SIG-M5 (cell line): ENCODE measurements at places on chromosomes 5 and 9.
A peak's percentile ranks its signal among the peaks of the same experiment; 100 is the strongest.

DNA sequence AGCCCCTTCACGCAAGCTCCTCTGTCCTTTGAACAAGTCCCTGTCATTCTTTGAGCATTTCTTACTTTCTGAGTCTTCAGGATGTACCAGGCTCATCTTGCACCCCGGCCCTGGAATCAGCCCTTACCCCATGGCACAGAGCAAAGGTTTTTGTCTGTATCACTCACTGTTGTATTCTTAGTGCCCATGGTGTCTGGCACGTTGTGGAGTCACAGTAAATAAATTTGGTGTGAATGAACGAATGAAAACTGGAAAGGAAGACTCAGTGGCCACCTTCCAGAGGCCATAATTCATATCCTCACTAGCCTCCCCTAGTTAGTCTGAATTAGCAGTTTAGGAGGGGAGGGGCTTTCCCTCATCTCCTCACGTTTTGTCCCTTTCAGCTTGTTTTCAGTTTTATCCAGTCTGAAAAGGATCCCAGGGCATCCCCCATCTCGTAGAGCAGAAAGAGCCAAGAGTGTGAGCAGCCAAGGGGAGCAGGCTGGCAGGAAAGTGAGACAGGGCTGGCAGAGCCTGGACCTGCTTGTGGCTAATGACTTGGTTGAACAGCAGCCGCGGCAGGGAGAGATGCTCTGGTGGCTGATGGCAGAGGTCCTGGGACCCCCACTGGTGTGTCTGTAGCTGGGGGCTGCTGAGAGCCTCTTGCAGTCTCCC lies 42.7 kb downstream of the ZNF618 start:
- DNase-seq: no peak

GRCh38 chr5:170753311-170753710 lies 30.2 kb upstream of the GABRP start:
- no peak for DNase-seq

GRCh38 chr5:32679218-32679617 lies 31.9 kb upstream of the NPR3 start:
- no peak for DNase-seq

GRCh38 chr9:5633243-5633642 lies 4.3 kb downstream of the RIC1 start:
- no peak for DNase-seq

GRCh38 chr5:177496070-177496726 lies 1.2 kb downstream of the PDLIM7 start:
- DNase-seq: no peak

DNA sequence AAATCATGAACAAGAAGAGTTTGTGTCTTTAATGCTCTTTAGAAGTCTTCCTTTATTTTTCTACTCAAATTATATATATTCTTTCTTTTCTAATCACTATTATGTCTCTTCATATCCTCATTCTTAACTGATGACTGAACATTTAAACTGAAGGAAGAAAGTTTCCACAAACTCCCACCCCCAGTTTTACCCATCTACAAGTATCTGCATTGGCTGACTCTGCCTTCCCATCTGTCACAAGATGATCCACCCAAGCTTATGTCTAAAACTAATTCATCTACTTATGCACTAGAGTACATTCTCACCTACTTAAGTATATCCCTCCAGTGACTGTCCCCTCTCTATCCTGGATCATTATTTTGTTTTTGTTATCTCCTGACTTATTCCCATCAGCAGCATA lies 344.5 kb downstream of the PRR16 start:
- DNase-seq: no peak

GRCh38 chr5:133367984-133368383 lies 244.4 kb downstream of the FSTL4 start:
- no peak for DNase-seq

DNA sequence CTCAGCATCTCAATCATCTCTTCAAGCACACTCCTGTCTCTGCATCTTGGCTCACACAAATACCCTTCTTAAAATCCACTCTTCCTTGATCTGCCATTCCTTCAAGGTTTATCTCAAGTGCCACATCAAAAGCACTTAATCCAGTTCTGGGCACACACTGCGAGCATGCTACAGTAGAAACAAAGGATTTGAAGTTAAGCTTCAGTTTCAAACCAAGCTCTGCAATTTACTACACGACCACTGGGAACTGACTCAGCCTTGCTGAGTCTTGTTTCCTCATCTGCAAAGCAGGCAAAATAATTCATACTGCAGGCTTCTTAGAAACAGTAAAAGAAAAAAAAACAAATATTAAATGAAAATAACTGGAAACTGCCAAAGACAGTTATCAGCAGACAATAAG lies 50.5 kb upstream of the CTNNAL1 start:
- DNase-seq: no peak

GRCh38 chr9:87844506-87844905 lies 38.2 kb upstream of the SPATA31E1 start:
- no peak for DNase-seq

DNA sequence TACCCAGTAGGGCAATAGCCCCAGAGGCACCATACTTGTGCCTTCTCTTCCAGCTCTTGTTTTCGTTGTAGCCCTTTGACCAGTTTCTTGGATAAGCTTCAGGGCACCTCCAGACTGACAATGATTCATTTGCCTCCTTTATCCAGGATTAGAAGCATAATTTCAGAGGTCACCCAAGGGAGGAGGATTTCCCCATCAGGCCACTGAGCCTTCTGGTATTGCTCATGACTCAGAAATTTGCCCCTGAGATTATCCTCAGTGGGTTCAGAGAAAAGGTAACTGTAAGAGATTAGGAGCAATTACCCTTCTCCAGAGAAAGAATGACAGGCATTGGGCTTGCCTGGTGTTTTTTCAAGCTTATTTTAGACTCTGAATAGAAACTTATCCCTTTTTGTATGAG lies 147.9 kb downstream of the MSX2 start:
- no peak for DNase-seq

DNA sequence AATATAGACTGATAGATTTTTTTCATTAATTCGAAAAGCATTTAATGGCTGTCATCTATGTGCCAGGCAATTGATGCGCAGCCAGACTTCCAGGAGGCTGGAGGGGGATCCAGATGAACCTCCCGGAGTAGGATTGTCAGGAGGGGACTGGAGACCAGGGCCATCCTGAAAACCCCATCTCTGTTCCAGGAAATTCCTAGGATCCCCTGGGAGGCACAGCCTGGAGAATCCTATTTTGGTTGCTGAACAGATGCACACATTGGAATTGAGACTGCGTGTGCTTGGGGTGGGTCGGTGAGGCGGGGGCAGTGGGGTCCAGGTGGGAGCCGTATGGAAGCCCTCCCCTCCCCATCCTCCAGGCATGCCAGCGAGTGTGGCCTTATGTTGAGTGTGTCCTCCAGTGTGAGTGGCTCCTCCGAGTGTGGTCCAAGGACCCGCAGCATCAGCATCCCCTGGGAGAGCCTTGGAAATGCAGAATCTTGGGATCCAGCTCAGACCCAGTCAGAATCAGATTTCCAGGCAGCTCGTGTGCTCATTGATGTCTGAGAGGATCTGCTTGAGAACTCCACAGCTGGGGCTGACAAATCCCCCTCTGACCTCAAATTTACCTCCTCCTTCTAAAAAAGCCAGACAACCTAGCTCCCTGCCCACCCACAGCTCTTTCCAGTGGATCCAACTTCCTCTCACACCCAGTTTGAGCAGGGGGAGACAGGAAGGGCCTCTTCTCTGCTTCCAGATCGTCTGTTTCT lies 38.7 kb downstream of the ROPN1L start:
- DNase-seq: no peak

GRCh38 chr9:4030751-4031150 lies 269.1 kb downstream of the GLIS3 start:
- no peak for DNase-seq

- DNase-seq: no peak
Observed at GRCh38 chr5:114678778-114679177, 316.9 kb downstream of the KCNN2 start.

GRCh38 chr5:148107608-148108007 lies 43.8 kb downstream of the SPINK5 start:
- no peak for DNase-seq

GRCh38 chr5:103427326-103427725 lies 135.3 kb downstream of the NUDT12 start:
- no peak for DNase-seq

DNA sequence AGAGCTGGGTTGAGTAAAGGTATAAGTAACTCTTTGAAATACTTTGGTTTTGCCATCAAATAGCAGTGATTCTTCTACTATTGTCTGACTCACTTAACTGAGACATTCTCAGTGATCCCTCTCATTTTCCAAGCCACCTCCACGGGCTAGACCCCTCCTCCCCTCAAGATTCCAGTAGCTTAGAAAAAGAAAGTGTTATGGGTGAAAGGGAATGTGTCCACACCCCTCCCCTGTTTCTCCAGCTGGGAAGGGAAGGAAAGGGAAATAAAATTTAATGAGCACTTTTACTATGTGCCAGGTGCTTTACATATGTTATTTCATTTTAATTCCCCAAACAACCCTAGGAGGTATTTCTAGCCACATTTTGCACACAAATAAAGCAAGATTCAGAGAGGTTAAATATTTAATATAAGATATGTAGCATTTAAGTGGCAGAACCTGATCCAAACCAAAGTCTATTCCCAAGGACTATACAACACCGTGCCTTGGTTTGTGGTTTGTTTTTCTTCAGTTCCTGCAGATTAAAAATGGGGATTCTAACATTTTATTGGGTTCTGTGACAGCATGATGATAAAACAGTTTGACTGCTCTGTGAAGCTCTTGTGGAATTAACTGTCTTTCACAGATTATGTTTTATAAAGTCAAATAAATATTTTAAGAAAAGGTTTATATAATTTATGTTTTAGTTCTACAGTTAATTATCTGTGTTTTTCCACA lies 135.9 kb downstream of the ZSWIM6 start:
- no peak for DNase-seq

GRCh38 chr5:172911976-172912375 lies 47.2 kb upstream of the RPL26L1 start:
- no peak for DNase-seq

DNA sequence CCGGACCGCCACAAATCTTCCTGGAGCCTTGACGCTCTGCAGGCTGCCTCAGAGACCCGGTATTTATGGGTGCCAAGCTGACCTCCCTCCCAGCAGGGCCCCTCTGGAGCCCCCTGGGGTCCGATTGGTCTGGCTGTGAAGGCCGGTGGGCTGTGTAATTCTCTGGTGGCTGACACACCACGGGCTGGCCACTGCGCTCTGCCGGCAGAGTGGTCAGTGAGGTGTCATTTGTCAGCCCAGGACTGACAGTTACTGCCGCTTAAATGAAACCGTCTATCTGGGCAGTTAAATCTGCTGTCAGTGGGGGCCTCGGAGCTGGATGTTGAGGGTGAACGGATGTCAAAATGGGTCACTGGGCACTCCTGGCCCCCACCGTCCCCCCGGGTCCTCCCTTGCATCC lies 10.7 kb downstream of the NR5A1 start:
- DNase-seq: no peak

- no peak for DNase-seq
Observed at GRCh38 chr5:35461530-35461929, 156.1 kb upstream of the SPEF2 start.

- DNase-seq: no peak
Observed at GRCh38 chr5:32767948-32768467, 56.9 kb downstream of the NPR3 start.

- DNase-seq: no peak
Observed at GRCh38 chr5:112411903-112412302, 7.2 kb downstream of the EPB41L4A start.

DNA sequence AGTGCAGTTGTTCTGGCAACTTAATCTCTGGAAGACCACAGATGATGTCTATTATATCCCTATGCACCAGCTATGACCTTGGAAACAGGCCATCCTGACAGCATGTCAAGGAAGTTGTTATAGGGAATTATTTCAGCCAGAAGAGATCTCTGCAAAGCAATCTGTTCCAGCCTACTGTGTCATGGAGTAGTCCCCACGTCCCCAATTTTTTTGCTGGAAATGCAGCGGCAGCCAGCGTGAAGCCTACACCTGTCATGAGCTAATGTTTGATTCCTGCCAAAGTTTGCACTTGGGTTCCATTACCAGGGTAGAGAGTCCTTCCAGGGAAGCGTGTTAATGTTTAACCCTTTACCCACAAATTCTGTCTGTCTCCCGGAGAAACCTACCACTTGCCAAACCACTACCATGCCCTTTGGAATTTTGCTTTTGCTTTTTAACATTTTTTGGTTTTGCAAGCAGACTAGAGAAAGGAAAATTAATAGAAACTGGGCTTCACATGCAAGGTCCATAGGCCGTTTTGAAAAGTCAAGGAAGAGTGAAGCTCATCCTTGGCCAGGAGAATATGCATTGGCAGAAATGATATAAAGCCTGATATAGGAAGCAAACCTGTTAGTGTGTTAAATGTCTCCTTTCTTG lies 174.9 kb upstream of the SPRY4 start:
- DNase-seq: no peak

GRCh38 chr5:72234265-72234700 lies 85.8 kb downstream of the MRPS27 start:
- DNase-seq: peak; percentile 40

DNA sequence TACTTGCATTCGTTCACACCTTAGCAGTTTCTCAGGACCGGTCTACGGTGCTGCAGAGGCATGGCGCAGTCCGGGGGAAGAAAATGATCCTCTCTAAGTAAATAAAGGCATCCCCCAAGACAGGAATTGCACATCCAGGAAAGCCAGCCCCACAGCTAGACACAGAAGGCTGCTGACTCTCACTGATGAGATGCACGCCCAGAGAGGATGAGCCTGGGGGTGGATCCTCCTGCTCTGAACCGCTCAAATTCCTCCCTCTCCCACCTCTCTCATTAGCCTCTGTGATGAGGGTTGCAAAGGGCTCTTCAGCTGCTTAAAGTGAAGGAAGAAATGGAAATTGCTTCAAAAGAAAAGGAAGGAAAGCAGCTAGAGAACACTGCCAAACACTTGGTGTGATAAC lies 132.4 kb downstream of the TTLL11 start:
- DNase-seq: no peak

DNA sequence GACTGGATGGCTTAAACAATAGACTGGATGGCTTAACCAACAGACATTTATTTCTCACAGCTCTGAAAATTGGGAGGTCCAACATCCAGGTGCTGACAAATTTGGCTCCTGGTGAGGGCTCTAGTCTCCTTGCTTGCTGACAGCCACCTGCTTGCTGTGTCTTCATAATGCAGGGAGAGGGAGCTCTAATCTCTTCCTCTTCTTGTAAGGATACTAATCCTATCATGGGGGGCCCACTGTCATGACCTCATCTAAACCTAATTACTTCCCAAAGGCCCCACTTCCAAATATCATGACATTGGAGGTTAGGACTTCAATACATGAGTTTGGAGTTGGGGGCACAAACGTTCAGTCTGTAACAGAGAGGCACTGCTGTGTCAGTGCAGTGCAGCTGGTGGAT lies 26.4 kb downstream of the FOXD1 start:
- no peak for DNase-seq

GRCh38 chr9:31683116-31683515 lies 701.3 kb upstream of the ACO1 start:
- DNase-seq: no peak

GRCh38 chr9:115759426-115759825 lies 394.2 kb upstream of the PAPPA start:
- no peak for DNase-seq
